ENCODE measurements at places on chromosomes 2 and 18.

- DNase-seq, result no peak
These were observed 48.1 kb downstream of the ADCY3 start for GRCh38 chr2:24871852-24872333.

GRCh38 chr2:238974501-238975166 lies 126.7 kb downstream of the TWIST2 start:
- DNase-seq, result no peak

GRCh38 chr2:23569761-23570365 lies 184.9 kb downstream of the KLHL29 start:
- DNase-seq, result no peak

DNA sequence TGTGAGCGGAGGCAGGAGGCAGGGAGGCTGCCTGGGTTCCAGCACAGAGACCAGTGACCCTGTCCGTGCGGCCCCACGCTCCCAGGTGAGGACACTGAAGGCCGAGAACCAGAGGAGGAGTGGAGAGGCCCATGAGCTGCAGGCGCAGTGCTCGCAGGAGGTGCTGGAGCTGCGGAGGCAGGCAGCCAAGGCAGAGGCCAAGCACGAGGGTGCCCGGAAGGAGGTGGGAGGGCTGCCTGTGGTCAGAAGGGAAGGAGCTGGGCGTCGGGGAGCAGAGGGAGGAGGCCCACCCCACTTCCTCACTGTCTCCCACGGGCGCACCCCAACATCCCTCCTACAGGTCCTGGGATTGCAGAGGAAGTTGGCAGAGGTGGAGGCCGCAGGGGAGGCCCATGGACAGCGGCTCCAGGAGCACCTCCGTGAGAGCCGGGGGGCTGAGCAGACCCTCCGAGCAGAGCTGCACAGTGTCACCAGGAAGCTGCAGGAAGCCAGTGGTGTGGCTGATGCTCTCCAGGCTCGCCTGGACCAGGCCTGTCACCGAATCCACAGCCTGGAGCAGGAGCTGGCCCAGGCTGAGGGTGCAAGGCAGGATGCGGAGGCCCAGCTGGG lies 33.0 kb upstream of the SNED1 start:
- DNase-seq, result no peak

GRCh38 chr2:69608109-69608508 lies 35.4 kb downstream of the AAK1 start:
- DNase-seq, result no peak

DNA sequence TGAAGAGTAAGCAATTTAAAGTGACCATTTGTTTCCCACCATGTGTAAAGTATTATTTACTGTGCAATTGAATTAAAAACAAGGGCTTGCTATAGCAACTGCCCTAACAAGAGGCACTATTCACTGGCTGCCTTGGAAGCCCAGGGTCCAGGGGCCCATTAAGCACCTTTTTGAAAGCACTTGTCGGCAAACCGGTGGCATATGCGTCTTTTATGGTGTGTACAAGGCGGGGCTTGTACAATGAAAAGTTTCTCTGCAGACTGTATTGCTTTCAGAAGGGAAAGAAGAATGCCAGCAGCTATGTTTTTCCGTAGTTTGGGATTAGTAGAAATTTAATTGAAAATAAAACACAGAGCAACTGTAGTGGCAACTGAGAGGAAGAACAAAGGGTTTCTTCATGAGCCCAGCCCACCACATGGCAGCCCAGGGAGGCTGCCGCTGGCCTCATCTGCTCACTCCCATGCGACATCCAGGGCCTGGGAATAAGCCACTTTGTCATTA lies 279.5 kb upstream of the PARD3B start:
- no peak for DNase-seq

- DNase-seq, result no peak
These were observed 180.6 kb upstream of the SH3BP4 start for GRCh38 chr2:234771176-234771575.

DNA sequence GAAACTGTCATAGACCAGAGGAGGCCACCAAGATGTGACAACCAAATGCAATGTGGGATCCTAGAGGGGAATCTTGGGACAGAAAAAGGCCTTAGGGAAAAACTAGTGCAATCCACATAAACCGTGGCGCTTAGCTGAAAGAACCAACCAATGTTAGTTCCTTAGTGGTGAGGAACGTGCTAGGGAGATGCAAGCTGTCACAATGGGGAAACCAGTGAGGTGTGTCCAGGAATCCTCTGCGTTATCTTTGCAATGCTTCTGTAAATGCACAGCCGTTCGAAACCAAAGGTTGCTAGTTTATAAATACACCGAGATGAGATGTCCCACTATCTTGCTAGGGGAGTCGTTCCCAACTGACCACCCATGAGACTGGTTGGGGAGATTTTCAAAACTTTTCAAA lies 157.0 kb upstream of the ID2 start:
- DNase-seq, result no peak

- no peak for DNase-seq
These were observed 164.6 kb upstream of the TRIB2 start for GRCh38 chr2:12552092-12552491.

Data from stimulated activated CD8-positive, alpha-beta memory T cell treated with anti-CD3 and anti-CD28 coated beads, Interleukin-15, amount 100 ng/mL, for 1 hour (primary cell).